ENCODE measurements at places on chromosomes 6 and 20. TPM values are rescaled to one million over a fixed set of nuclear protein-coding genes. Genes with fewer than 3 reads are reported as not detected.

DNA sequence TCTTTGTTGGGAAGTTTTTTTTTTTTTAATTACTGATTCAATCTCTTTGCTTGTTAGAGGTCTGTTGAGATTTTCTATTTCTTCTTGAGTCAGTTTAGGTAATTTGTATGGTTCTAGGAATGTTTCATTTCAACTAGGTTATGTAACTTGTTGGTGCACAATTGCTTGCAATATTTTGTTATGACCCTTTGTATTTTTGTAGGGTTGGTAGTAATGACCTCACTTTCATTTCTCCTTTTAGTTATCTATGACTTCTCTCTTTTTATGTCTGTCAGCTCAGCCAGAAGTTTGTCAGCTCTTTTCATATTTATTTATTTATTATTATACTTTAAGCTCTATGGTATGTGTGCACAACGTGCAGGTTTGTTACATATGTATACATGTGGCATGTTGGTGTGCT, 51.1 kb upstream of the SLC24A3 start:
- no peak for DNase-seq

The SNAP25 gene
- 3.7 TPM for total RNA-seq

- DNase-seq, result no peak
Measured at GRCh38 chr6:33095681-33096080, 19.9 kb downstream of the HLA-DPB1 start.

The ZC2HC1B gene
- not detected for total RNA-seq

The SEL1L2 gene
- total RNA-seq, result not detected

- no peak for DNase-seq
Measured at GRCh38 chr20:561437-562231, 18.0 kb upstream of the CSNK2A1 start.

DNA sequence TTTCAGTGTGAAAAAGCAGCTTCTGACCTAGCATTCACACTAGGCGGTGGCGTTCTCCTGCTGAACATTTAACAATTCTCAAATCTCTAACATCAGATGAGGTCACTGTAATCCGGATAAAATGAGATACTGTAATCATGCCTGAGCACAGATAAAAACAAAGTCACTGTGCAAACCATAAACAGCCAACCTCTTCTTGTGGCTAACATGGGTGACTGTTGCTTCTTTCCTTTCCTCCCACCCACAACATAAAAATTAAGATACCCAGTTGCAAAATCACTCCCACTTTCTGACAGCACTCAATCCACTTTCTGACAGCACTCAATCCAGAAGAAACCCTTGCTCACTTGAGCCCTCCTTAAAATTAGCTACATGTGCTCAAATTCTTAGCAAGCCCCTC, 11.5 kb upstream of the ALDH8A1 start:
- no peak for DNase-seq

The DEFB124 gene
- not detected for total RNA-seq

DNA sequence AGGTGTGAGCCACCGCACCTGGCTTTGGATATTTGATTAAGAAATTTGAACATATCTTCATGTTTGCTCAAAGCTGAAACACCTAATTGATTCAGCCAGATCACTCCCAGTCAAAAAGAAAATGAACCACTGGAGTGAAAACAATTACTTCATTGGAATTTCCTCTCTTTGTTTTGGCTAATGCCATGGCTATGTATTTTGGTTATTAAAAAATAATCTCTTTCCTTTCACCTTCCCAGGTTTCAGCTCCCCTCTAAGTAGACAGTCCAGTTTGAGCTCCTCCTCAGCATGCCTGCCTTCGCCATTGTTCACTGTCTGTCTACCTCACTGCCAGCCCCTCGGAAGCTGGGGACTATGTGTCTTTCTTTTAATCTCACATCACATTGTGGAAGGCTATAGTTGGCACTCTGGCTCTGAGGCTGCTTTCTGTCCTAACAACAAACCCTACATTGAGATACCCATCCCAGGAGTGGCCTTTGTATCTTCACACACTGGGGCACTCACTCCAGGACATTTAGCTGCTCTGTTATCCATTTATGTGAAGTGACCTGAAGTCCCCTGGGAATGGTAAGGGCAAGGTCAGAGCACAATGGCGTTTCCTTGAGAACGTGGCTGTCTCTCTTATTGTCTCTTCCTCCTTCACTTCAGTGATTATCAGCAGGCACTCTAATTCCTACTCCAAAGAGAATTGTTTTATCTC, 764.0 kb upstream of the CITED2 start:
- DNase-seq, result no peak

DNA sequence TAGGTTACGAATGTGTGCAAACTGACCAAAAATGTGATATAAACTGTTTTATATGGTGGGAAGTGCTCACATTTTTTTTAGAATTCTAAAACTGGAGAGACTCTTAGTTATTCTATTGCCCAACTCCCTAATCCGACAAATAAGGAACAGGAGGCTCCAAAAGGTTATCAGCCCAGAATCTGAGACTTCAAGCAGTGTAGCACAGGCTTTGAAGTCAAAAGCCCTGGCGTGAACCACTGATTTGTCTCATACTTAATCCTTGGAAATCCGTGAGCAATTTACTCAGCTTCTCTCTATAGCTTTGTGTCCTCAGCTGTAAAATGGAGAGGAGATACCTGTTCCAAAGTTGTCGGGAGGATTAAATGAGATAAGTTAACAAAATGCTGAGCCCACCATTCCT, 368.8 kb upstream of the SASH1 start:
- no peak for DNase-seq

The DPPA5 gene
- total RNA-seq, result not detected

DNA sequence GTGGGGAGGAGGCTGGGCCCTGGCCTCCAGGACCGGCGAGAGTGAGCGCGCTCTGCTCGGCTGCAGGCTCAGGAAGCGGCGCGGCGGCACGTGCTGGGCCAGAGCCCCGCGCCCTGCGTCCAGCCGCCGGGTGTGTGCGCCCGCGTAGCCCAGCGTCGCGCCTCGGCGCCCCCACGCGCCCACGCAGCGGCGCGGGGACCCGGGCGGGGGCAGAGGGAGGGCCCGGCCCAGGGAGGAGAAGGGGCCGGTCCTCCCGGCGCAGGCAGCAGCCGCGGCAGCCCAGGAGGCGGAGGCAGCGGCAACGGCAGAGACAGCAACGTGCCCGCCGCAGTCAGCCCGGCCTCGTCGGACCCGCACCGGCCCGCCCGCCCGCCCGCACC, at the start of gene EYA2:
EYA2 (plus strand) TSS at position 265 of the 380 bp plus-strand sequence. CDS start 95,168 bp downstream, outside the sequence.
- no peak for DNase-seq

- DNase-seq, result no peak
Measured at GRCh38 chr6:122710908-122711635, 68.4 kb upstream of the FABP7 start.

GRCh38 chr6:112331306-112331705, 15.8 kb upstream of the RFPL4B start:
- no peak for DNase-seq

- no peak for DNase-seq
Measured at GRCh38 chr20:22475662-22476061, 108.7 kb downstream of the FOXA2 start.

Measured in left lung (tissue), 14 donors.